ENCODE measurements at places on chromosomes 7 and 10. TPM values are rescaled to one million over a fixed set of nuclear protein-coding genes. Genes with fewer than 3 reads are reported as not detected.

The GALNT17 gene
- total RNA-seq = 3.3 TPM

The NPC1L1 gene
- total RNA-seq = 0.33 TPM

GRCh38 chr10:5184987-5185775 lies at the start of gene AKR1C8:
TSS of gene AKR1C8 (minus strand) at chr10:5185150. CDS start at chr10:5185104, 46 bp downstream.
- DNase-seq = no peak

DNA sequence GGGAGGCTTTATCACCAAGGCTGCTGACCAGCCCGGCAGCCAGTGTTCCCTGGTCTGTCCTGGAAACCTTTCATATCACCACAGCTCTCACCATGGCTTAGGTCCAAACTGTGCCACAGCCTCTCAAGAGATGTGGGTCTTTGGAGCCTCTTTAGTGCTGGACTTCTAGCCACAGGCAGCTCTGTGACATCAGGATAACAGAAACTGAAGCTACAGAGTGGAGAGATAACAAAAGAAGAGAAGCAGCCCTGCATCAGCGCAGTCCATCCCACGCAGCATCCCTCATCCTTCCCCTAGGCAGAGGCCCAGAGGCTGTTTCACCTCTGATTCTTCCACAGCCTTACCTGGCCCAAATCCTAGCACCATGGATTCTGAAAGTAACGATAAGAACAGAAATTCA lies 187.9 kb upstream of the KMT2E start:
- DNase-seq = no peak

- DNase-seq = no peak
Observed at GRCh38 chr7:112594397-112594796, 113.6 kb downstream of the LSMEM1 start.

- no peak for DNase-seq
Observed at GRCh38 chr7:105003275-105003674, 10.7 kb upstream of the KMT2E start.
